ENCODE measurements at places on chromosomes 7 and 10.

GRCh38 chr7:108234971-108235450 lies 104.8 kb upstream of the LAMB4 start:
- DNase-seq, result peak; percentile 61

- peak; percentile 57 for DNase-seq
These were observed 29.9 kb downstream of the ZNF438 start for GRCh38 chr10:31001740-31002139.

DNA sequence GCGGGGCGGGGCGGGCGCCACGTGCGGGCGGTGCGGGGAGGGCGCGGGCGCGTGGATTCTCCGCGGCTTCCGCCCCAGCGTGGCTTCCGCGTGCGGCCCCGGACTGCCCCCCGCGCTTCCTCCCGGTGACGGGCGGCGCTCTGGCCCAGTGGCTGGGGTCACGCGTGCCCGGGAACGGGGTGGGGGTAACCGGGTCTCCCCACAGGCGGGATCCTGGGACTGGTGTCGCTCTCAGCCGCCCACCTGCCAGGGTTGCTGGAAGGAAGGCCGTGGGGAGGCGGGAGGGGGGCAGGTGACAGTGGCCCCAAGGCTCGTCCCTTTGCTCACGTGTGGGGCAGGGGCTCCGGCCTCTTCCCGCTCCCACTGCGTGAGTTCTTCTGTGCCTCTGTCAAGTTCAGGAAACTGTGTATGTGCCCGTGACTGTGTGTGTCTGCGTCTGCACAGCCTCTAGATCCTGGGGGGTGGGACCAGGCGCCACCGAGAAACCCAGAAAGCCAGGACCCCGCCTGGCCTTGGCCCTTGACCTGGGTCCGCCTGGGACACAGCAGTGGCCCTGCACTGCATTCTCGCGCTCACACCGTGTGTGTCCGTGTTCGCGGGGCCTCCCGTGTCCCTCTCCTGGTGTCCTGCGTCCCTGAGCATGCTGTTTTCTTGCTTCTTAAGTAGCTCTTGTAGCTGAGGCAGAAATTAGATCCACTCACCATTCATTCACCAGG lies 919 bp downstream of the MAFK start:
- peak; percentile 46 for DNase-seq

GRCh38 chr7:155951554-155952158 lies 139.4 kb upstream of the SHH start:
- peak; percentile 98 for DNase-seq

GRCh38 chr10:3853547-3854303 lies 68.7 kb upstream of the KLF6 start:
- DNase-seq, result peak; percentile 83

- no peak for DNase-seq
These were observed 393.1 kb downstream of the TNS3 start for GRCh38 chr7:47188653-47189315.

DNA sequence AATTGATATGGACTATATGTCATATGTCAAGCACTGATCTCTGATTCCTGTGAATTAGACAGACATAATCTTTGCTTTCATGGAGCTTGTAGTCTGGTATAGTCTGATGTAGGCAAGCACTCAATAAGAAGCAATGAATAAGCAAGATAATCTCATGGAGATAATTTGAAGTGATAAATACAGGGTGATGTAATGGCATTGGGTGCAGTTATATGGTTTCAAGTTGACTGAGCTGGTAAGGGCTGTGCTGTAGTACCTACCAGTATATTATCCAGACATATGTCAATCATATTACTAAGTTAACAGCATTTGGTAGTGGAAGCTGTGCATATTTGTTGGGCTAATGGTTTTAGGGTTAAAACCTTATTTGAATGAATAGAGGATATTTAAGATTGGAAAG lies 117.5 kb upstream of the PRPS1L1 start:
- DNase-seq, result no peak

GRCh38 chr7:5458921-5459480 lies 35.4 kb upstream of the TNRC18 start:
- DNase-seq, result no peak

DNA sequence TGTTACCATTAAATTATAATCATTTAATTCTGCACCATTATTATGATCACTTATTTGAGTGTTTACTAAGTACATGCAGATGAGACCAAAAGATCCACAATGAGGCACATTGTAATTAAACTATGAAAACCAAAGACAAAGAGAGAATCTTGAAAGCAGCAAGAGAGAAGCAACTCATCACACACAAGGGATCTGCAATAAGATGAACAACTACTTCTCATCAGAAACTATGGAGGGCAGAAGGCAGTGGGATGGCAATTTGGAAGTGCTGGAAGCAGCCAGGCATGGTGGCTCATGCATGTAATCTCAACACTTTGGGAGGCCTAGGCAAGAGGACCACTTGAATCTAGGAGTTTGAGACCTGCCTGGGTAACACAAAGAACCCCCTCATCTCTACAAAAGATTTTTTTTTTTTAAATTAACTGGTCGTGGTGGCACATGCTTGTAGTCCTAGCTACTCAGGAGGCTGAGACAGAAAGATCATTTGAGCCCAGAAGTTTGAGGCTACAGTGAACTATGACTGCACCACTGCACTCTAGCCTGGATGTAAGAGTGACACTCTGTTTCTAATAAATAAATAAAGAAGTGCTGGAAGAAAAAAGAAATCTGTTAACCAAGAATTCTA lies 47.7 kb downstream of the CDK6 start:
- DNase-seq, result no peak

- DNase-seq, result no peak
These were observed 1.0 kb downstream of the SEPHS1 start for GRCh38 chr10:13347043-13347499.

GRCh38 chr7:49780953-49781352 lies 7.5 kb downstream of the VWC2 start:
- no peak for DNase-seq

DNA sequence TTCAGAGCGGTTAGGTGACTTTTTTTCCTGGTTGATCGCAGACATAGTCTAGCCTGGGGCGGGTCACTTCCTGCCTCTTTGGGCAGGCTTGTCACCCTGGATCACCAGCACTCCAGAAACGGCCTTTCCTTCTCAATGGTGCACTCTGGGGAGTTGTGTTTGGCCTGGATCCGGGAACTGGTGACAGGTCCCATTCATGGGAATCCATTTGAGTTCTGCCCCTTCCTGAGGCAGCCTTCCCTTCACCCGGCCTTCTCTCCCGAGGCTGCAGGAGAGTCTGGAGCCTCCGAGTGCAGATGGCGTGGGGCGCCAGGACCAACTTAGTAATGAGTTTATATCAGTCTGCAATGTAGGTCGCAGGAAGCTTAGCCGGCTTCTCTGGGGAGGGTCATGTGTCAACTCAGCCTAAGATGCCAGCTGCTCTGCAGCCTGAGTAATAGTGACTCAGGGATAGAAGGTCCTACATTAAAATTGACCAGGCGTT lies 54.2 kb downstream of the TACR2 start:
- peak; percentile 63 for DNase-seq

DNA sequence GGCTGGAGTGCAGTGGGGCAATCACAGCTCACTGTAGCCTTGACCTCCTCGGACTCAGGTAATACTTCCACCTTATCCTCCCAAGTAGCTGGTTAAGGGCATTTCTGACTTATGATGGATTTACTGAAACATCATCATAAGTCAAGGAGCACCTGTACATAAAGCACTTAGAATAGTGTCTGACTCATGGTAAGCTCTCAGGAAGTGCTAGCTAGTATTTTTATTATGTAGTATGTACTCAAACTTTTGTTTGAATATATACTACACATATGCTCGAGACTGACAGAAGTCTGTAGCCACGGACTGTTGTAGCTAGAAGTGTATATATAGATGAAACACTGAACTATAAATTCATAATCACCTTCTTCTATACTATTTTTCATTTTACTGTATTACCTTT lies 107.5 kb upstream of the DNAJB12 start:
- DNase-seq, result peak; percentile 6

DNA sequence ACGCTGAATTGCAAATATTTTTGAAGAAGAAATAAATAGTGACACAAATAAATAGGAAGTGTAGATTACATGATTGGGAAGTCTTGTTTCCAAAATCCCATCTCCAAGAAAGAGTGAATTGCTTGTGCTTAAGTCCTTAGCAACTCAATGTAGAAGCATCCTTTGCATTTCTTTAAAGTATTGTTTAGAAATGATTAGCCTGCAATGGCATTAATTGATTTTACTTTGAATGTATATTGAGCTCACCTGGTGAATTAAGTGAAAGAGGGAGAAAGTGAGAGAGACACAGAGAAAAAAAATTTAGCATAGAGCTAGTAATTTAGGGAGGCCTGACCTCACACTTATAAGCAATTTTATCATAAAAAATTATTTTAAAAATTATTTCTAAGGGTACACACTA lies 49.0 kb upstream of the PCLO start:
- no peak for DNase-seq

- no peak for DNase-seq
These were observed 3.9 kb upstream of the CUEDC2 start for GRCh38 chr10:102436312-102436711.

DNA sequence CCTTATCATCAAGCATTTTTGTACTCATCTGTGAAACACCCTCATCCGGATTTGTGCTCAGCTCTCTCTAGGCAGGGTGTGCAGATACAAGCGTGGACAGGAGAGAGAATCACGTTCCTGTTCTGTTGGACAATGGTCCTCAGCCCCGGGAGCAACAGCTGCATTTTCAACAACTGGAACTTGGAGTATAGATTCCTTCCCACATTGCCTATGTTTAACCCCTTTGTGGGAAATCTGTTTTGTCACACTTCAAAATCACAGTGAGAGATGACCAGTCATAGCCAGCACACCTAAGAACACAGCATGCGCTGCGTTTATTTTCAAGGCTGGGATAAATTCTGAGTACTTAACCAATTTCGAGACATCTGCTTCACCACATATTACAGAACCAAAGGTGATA lies 32.5 kb downstream of the MAP3K8 start:
- no peak for DNase-seq

DNA sequence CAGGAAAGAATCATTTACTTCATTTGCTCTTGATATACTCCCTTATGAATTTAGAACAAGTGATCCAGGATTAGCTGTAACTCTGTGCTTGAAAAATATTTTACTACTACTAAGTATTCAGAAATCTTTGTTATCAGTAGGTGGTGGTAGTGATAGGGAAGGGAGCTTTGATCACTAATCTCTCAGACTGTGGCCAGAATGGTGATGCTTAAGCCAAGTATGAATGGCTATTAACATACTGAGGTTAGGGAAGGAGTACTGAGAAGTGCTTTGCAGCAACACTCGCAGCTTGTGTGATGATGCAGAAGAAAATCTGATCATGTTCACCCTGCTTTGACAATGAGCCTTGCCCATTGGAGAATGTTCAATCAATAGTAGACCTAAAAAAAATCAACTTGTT lies 29.3 kb downstream of the AP3M1 start:
- no peak for DNase-seq

DNA sequence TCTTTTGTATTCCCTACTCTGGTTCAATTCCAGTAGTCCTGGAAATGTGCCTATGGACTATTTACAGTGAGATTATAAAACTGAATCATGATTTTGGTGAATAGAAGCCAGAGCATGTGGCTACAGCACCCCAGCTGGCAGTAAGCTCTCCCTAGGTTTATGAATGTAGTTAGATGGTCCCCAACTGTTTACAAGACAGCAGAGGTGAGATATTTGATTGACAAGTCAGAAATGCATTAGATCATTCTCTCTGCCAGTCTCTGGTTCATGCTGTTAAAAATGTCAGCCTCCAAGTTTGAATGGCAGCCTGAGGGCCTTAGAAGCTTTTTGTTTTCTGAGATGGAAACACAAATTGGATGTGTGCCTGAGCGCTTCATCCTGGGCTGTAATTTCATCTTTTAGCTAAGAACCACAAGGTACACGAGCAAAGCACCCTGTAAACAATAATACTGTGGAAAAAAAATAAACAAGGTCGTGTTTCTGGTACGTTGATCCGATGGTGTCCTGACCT lies 85.0 kb downstream of the BTRC start:
- no peak for DNase-seq

- no peak for DNase-seq
These were observed 52.3 kb upstream of the ZNF33B start for GRCh38 chr10:42690449-42691360.

DNA sequence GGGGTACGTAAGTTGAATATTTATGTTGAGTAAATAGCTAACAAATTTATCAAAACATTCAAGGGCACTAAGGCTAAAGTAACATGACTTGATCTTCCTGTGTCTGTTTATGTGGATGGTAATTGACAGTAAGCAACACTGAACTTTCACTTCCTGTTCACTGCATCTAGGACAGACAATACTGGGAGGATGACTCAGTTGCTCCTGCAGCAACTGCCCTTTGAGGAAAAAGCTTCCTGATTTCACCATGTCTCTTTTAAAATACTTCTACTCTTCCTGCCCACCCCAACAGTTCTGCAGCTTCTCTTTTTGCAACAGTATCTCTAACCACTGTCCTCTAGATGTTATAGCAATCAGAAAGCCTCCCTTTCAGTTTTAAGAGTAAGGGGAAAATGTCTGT lies 76.6 kb upstream of the HGF start:
- DNase-seq, result peak; percentile 58

- DNase-seq, result no peak
These were observed 240.7 kb downstream of the TFEC start for GRCh38 chr7:115789901-115790300.

DNA sequence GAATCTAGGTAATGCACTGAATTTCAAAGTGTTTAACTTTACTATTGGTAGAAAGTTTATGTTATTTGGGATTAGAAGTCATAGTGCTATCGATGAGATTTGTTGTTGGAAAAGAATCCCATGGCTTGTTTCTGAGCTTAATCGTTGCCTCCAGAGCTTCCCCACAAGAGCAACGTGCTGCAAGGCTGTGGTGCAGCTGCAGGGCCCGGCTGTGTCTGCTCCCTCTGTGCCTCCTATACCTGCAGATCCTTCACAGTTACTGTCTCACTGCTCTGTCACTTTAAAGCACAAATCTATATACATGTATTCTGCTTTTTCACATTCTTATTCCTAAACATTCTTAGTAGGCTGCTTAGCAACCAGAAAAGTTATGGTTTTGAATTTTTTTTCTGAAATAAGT lies 826.6 kb upstream of the COBL start:
- no peak for DNase-seq

DNA sequence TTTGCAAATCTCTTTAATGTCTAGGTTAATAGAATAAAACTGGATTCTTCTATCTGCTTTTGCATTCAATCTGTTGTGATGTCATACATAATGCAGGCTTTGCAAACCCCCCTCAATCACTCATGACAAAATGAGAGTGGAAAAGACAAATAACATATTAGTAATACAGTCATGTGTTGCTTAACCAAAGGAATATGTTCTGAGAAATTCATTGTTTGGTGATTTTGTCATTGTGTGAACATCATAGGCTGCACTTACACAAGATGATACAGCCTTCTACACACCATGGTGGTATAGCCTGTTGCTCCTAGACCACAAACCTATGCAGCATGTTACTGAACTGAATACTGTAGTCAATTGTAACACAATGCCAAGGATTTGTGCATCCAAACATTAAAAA lies 87.3 kb upstream of the SEC61G start:
- DNase-seq, result no peak

- DNase-seq, result peak; percentile 16
These were observed 217.3 kb upstream of the HABP2 start for GRCh38 chr10:113335592-113335991.

All from kidney tubule cell (primary cell).